Stimulated activated CD4-positive, alpha-beta T cell treated with anti-CD3 and anti-CD28 coated beads, Interleukin-2, amount 100 ng/mL, for 48 hours (primary cell): ENCODE measurements at places on chromosomes 12 and 14.

DNA sequence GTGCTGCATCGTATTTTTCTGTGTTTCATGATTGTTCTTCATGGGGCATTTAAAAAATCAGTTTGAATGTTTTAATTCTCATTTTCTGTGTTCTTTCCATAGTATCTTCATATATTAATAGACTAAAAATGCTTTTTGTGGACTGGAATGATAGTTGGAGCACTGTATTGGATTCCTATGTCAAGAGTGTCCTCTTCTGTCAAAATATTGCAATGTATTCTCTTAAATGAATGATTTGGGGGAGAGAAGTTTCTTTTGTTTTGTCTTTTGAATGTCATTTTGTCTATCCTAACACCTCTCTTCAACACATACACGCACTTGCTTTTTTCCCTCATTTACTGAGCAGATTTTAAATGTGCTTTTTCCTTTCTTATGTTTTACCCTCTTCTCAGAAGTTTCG lies 4.7 kb upstream of the EIF2S3B start:
- no peak for DNase-seq

DNA sequence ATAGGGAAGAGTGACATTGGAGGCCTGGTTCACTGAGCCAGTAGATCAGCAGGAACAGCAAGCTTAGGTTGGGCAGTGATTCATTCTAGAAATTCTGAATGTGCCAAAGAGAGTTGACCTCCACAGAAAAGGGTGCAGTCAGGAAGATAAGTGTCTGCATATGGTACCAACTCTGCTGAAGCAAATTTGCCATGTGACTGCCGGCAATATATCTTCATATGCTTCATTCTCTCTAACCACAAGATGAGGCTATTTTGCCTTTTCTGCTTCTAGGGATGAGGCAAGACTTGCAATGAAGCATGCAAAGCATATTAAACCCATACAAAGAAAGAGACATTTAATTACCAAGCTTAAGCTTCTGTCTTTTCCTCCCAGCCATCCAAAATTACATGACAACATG lies 13.6 kb downstream of the CCDC198 start:
- DNase-seq = no peak

- no peak for DNase-seq
These were observed 143.1 kb downstream of the PCNX1 start for GRCh38 chr14:71050227-71050823.

DNA sequence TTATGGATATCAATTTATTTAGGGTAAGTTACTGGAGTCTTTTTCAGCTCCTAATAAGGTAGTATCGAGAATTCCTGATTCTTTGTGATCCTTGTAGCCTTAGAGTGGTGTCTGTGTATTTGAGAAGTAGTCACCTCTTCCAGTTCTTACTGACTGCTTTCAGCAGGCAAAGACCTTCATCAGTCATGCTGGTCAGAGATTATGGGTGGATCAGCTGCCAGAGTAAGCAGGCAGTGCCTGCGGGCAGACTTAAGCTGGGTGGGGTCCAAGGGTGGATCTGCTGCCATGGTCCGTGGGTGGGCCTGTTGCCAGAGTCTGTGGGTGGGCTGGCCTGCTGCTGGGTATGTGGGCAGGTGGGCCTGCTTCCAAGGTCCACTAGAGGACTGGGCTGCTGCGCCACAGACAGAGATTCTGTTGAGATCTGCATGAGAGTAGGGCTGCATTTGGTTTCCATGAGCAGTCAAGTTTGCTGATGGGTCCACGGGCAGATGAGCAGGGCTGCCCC lies 188.7 kb downstream of the ANO2 start:
- DNase-seq = no peak

- DNase-seq = no peak
These were observed 708 bp upstream of the P2RX4 start for GRCh38 chr12:121209221-121209620.

DNA sequence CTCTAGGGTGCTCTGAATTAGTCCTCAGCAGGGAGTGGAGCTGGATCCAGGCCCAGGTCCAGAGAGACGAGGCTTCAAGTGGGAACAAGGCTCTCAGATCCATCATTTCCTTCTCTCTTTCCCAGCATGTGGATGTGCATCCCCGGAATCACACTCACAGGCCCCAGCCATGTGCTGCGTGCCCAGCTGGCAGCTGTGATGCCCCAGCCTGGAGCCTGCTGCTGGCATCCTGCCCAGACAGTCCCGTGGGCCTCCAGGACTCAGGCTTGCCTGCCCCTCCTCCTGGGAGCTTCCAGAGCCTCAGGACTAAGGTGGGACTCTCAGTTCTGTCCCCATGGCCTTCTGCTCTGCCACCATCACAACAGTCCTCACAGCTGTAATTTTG lies 6.2 kb upstream of the KRT84 start:
- no peak for DNase-seq

- no peak for DNase-seq
These were observed 26.3 kb downstream of the TC2N start for GRCh38 chr14:91841065-91841464.

GRCh38 chr12:89085421-89085820 lies 266.9 kb downstream of the DUSP6 start:
- DNase-seq = no peak

- DNase-seq = no peak
These were observed 200.9 kb downstream of the RPAP3 start for GRCh38 chr12:47504775-47505446.
